Activated naive CD4-positive, alpha-beta T cell treated with anti-CD3 and anti-CD28 coated beads, Interleukin-2, amount 10 ng/mL, durations not matched to agents 5 hours and 36 hours (primary cell): ENCODE measurements at places on chromosomes 7 and 10. TPM values are rescaled to one million over a fixed set of nuclear protein-coding genes. Genes with fewer than 3 reads are reported as not detected.

Gene MIOS
- total RNA-seq = 32.2 TPM

Gene PGAM2
- total RNA-seq = not detected

Gene PHYHIPL
- total RNA-seq = not detected

Gene ELN
- 1.1 TPM for total RNA-seq

Gene OR6V1
- not detected for total RNA-seq

Gene C10orf62
- total RNA-seq = not detected

Gene SP8
- total RNA-seq = not detected

Gene PSD
- total RNA-seq = 2.5 TPM

Gene LRRC17
- total RNA-seq = 0.17 TPM

Gene ODAD2
- not detected for total RNA-seq

Gene C10orf143
- total RNA-seq = 3.6 TPM

Gene AGAP6
- total RNA-seq = 16.3 TPM

Gene ARMC3
- total RNA-seq = not detected

Gene FEZF1
- total RNA-seq = not detected

Gene KCP
- 0.19 TPM for total RNA-seq

Gene PNLIPRP3
- not detected for total RNA-seq

Gene TMED4
- 70.7 TPM for total RNA-seq

Gene TAS2R16
- not detected for total RNA-seq

Gene AKR1C8
- total RNA-seq = 0.91 TPM

Gene ATRNL1
- 0.19 TPM for total RNA-seq

Gene SLC12A9
- 45.4 TPM for total RNA-seq

Gene DRGX
- not detected for total RNA-seq

Gene TRRAP
- total RNA-seq = 53.8 TPM

Gene CABCOCO1
- total RNA-seq = not detected

Gene GLUD1
- total RNA-seq = 96.8 TPM

Gene ADAMTS14
- not detected for total RNA-seq

Gene TBXAS1
- total RNA-seq = 5.6 TPM
